ENCODE measurements at places on chromosomes 13 and 19. TPM values are rescaled to one million over a fixed set of nuclear protein-coding genes. Genes with fewer than 3 reads are reported as not detected.

DNA sequence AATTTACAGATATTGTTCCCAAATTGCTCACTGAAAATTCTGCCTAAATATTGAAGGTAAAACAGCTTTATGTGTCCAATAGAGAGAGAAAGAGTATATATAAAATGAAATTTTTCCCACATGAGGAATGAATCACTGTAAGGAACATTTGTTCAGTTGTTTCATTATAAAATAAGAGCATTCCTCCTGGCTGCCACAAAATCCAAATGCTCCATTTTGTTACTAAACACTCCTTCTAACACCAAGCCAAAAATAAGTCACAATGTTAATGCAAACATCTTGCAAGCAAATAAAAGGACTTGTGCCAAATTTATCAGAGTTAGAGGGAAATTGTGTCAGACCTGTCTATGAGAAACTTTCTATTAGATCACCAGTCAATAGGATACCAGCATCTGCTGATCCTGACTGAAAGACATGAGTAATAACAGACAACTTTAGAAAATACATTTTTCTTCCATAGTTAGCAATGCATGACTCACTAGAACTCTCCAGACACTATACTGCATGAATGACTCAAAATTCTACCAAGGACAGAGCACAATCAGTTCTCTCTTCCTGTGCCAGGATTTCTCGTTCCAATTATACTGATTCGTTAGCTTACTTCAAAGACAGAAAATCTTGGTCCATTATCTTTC, 83.5 kb upstream of the FNDC3A start:
- peak; percentile 76 for DNase-seq

GRCh38 chr13:60282186-60282585, 114.8 kb upstream of the TDRD3 start:
- no peak for DNase-seq

DNA sequence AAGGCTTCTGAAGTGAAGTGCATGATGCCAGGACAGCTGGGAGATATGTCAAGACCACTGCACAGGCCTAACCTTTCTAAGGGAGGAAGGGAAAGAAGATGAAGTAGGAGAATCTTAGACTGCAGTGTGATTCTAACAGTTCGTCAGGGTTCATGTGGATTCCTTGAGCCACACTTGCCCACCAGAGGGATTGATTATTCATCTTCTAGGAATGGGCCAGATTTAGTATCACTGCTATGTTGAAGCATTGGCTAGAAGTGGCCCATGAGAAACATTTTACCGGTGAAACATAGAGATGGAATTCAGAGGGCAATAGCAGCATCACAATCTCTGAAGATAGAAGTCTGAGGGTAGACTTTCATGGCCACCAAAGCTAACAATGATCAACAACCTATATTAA, 550.8 kb upstream of the SLITRK1 start:
- peak; percentile 22 for DNase-seq

DNA sequence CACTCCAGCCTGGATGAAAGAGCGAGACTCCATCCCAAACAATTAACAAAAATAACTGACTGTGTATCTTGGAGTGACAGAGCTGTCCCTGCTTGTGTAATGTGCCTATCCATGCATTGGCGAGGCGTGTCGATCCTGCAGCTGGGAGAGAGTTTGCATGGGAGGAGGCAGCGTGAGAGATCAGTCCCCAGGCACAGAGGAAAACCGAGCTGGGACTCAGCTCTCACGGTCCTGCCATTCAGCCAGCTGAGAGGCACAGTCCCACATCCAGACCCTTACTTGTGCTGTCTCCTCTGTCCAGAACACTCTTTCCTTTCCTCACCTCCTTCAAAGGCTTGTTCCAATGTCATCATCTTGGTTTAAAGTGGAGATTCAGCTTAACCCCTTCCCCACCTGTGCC, 11.9 kb upstream of the SULT2B1 start:
- peak; percentile 29 for DNase-seq

DNA sequence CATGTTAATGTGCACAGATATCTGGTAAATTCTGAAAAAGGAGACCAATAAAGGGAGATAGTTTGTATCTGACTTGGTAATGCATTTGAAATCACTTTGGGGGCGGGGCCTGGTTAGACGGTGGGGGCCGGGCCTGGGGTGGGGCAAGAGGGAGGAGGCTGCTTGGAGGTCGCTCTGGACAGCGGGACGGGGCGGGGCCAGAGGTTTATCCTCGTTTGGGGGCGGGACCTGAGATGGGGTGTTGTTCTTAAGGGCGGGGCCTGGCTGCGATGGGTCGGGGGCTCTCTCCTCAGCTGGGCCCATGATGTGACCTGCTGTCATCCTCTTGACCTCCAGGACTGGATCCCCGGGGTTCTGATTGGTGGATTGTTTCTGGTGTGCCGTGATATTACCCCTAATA, 4.9 kb upstream of the ZNF808 start:
- DNase-seq, result no peak

DNA sequence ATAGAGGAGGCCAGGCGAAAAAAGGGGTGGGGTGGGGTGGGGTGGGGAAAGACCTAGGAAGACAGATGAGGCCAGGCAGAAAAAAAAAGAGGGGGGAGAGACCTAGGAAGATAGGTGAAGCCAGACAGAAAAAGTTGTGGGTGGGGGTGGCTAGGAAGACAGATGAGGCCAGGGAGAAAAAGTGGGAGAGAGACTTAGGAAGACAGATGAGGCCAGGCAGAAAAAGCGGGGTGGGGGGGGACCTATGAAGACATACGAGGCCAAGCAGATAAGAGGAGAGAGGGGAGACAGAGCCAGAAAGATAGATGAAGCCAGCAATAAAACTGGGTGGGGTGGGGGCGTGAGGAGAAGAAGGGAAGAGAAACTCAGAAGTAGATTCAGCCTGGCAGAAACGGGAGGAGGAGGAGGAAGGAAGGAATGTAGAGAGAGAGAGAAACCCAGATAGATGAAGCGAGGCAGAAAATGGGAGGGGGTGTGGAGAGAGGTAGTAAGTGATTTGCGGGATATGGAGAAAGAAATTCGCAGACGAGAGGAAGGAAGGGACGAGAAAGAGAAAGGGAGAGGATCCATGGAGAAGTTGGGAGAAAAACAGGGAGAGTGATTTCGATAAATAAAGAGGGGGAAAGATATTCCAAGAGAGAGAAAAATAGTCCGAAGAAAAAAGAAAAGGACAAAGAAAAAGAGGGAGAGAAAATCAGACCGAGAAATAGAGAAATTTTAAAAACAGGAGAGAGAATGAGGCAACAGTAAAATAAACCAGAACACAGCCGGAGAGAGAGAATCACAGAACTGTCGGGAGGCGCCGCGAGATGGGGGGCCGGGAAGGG, 12.2 kb upstream of the CACNG6 start:
- DNase-seq, result no peak

DNA sequence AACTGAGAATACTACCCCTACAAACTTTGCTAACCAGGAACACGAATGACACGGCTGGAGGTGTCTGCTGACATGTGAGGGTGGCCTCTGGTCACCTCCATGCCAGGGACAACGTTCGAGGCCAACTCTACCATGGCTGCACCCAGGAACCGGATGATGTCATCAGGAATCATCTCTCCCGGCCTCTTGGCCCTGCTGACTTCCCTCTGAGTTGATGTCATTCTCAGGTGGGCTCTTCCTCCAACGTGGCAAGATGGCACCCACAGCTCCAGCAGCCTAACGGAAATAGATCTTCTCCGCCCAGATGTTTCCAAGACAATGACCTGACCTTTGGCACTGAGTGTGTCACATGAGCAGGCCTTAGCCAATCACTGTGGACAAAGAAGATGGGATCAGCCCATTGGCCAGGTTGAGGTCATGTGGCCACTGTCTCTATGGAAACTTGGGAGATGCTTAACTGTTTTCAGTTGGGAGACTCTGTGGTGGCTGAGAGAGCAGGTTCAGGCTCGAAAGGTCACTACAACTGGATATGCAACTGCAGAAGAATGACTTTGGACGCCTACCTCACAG, 15.0 kb downstream of the MBD3L2B start:
- no peak for DNase-seq

DNA sequence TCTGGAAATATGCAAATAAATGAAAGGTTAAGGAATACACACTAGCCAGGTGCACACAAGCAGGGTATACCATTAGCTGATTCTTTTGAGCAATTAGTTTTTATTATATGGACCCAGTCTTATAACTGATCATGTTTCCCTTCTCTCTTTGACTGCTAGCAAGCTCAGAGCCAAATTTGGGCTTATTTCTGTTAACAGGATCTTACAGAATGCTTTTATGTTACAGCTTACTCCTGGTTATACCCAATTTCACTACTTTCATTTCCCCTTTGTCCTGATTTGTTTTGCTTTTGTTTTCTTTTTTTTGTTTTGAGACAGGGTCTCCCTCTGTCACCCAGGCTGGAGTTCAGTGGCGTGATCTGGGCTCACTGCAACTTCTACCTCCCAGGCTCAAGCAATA, 12.9 kb upstream of the TPT1 start:
- no peak for DNase-seq

Gene CGB3
- not detected for total RNA-seq

Gene ZNF578
- 0.78 TPM for total RNA-seq

Gene FCER2
- not detected for total RNA-seq

Gene ZNF536
- not detected for total RNA-seq

Gene GSK3A
- 30.2 TPM for total RNA-seq

Data from RPMI7951 (cell line).